ENCODE measurements at places on chromosomes 11 and 22.

DNA sequence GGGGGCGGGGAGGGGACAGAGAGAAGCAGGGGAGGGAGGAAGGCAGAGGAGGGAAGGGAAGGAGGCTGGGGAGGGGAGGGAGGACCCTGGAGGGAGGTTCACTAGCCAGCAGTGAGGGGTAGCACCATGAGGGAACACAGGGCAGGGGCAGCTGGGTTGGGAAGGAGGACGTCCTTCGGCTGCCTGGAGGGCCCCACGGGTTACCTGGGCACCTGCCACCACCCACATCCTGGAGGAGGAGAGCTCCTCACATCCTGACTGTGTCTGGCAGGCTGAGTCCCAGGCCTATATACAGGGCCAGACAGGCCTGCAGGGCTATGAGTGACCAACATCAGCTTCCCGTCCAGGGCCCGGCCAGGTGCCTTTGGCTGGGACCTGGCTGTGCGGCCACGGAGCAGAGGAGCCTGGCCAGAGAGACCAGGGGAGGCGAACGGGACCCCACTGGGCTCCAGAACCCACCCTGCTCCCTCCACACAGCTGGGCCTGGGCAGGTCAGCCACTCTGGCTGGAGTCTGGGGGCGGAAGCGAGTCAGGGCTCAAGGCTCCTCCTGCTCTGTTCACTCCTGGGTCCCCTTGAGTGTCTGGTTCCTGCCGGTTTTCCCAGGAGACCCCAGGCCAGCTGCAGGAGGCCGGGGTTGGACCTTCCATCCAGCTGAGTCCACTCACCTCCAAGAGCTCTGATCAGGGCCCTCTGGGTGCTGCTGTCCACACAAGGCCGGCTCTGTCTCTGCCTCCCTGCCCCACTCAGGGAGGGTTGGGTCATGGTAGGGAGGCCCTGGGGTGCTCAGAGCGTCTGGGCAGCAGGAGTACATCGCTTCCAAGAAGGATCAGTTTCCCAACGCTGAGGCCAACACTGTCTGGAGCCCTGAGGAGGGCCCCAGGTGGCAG is 677.7 kb downstream of the BRD1 start:
- no peak for DNase-seq

DNA sequence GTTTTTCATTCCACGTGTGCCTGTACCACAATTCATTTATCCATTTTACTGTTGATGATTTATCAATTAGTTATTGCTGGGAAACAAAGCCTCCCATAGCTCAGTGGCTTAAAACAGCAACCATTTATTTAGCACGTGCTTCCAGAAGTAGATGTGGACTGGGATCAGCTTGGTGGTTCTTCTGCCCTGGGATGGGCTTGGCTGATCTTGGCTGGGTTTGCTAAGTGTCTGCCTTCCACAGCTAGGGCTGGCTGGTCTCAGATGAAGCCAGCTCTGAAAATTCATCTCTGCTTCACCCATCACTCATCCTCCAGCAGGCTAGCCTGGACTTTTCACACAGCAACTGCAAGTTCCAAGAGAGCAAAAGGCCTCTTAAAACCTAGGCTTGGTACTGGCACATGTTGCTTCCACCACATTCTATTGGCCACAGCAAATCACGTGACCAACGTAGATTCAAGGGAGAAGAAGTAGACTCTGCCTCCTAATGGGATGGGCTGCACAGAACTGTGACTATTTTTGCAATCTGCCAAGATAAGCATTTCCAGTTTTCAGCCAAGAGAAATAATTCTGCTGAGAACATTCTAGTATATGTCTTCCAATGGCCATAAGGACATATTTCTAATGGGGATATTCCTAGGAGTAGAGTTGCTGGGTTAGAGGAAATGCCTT is 124.9 kb downstream of the MN1 start:
- DNase-seq: no peak

- peak; percentile 37 for DNase-seq
These were observed at the start of gene CNIH2 for GRCh38 chr11:66277471-66278362. TSS of gene CNIH2 (plus strand) at chr11:66278175. CDS start at chr11:66278457, 282 bp downstream.

DNA sequence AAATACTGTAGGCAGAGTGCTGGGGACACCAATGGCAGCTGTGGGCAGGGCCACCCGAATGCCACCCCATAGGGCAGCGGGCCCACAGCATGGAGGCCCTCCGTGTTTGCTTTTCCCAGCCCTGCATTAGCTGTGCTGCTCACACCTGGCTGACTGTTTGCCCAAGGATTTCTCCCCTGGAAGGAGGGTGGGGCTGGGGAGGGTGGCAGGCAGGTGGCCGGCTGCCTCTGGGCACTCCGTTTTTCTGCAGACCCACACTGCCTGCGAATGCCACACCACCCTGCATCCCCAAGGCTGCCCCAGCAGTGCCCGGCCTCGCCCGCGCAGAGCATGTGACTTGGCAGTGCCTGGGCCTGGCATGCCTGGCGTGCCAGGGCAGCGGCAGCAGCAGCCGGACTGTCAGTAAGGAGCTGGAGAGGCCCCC is 19.6 kb downstream of the DAGLA start:
- no peak for DNase-seq

DNA sequence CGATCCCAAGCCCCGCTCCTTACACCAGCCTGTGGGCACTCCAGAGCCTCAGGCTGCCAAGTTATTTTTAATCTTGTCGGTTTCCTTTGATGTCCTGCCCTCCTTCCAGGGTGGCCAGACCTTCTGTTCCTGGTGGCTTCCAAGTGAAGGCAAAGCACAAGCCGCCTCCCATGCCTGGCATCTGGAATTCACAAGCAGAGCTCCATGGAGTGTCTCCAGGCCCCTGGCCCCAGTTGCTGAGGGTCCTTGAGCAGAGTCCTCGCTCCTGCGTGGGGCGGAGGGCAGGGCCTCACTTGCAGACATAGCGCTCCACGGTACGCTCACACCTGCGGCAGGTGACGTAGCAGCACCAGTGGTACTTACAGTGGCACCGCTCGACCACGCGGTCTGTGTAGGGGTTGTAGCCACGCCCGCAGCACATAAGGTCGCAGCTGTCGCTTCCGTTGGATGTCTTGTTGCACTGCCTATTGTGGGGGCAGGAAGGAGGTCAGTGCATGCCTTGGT is 19.5 kb downstream of the WNT11 start:
- no peak for DNase-seq

DNA sequence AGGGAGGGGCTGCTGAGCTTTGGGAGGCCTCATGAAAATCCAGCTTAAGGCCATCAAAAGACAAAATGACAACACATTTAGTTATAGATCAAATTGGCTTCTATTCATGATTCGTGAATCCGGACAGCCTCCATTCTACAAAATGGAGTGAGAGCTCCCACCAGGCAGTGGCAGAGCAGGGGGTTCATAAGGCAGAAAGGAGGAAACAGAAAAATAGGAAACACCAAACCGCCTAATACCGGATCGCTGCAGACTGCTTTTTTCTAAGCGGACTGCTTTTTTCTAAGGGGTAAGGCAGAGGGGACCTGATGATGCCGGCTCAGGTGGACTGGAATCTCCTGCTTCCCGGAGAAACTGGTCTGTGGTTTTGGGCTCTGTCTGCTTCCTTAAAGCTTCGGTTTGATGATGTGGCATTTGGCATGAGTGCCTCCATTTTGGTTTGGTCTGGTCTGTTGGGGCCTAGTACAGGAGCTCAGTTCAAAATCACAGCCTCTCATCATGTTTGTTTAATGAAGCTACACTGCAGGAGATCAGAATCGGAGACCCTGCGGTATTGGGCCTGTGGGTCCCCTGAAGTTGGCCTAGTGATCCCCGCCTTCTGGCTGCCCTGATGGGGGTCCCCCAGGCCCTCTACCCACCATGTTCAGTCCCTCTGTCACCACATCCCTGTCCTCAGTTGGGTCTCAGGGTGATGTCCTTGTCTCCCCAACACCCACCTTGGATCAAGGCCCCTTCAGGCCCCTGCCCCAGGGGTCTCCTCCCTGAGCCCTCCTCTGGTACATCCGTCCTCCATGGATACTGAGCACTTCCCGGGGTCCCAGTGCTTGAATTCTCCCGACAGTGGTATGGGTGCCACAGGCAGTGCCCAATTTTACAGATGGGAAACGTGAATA is 1.2 kb downstream of the ALDH3B1 start:
- DNase-seq: no peak

DNA sequence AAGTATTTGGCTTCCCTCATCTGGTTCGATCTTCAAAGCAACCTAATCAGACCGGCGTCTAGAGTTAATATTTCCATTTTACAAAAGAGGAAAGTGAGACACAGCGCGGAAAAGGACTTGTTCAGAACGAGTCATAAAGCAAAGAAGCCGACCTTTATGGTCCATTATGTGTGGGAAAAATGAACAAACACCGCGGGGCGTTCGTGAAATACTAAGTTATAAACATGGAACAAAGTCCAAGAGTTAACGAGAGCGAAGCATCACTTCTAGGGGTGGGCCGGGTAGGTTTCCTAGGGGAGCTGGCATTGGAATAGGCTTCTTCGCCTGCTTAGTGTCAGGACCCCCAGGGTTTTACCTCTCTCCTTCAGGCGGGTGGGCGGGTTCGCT is 575 bp downstream of the DUSP18 start:
- DNase-seq: no peak

GRCh38 chr11:7583248-7583647 is 69.4 kb downstream of the PPFIBP2 start:
- DNase-seq: no peak

- no peak for DNase-seq
These were observed 208.4 kb upstream of the TBCEL start for GRCh38 chr11:120815319-120816100.

GRCh38 chr11:12631651-12632050 is 42.6 kb upstream of the TEAD1 start:
- DNase-seq: no peak

DNA sequence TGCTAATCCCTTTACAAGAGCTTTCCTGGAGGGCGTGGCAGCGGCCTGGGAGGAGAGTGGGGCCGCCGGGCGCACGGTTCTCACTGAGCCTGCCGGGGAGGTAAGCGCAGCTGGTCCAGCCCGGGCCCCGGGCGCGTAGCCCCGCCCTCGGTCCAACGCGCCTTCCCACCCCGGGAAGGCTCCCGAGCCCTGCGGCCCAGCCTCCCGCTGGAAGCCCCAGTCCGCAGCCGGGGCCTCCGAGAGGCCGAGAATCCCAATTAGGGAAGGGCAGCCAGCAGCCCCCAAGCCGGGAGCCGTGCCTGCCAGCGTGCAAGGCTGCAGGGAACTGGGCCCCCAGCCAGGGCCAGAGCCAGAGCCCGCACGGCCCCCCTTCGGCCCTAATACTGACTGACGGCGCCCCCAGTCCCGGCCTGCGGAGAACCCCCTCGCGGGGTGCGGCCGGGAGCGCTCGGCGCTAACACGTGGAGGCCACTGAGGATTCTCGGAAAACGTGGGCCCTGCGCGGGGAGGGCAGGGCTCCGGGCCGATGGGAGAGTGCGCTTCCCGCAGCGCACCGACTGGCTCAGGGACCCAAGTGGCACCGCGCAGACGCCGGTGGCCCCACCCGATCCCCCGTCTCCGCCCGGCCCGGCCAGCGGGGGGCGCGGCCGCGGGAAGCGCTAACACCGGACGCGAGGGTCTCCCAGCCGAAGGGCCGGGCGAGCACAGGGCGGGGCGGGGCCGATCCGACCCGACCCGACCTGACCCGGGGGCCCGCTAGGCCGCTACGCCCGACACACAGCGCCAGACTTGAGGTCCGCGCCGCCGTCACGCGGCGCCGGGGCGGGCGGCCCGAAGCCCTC is 5.7 kb downstream of the ZFTA start:
- no peak for DNase-seq

DNA sequence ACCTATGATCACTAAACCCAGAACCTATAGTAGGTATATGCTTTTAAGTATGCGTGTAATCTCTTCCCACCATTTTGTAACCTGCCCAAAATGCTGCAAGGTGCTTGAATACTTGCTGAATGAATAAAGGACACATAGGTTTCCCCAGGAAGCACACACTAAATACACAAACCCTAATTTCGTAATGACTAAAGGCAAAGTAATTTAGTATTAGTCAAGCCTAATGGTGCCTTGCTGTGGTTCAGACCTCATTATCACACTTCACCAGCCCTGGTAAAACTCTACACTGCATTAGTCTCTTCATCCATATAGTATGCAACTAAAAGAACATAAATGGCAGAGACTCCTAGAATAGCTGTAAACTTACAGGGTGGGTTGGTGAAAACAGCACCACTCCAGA is 289.0 kb upstream of the PITPNB start:
- DNase-seq: no peak

DNA sequence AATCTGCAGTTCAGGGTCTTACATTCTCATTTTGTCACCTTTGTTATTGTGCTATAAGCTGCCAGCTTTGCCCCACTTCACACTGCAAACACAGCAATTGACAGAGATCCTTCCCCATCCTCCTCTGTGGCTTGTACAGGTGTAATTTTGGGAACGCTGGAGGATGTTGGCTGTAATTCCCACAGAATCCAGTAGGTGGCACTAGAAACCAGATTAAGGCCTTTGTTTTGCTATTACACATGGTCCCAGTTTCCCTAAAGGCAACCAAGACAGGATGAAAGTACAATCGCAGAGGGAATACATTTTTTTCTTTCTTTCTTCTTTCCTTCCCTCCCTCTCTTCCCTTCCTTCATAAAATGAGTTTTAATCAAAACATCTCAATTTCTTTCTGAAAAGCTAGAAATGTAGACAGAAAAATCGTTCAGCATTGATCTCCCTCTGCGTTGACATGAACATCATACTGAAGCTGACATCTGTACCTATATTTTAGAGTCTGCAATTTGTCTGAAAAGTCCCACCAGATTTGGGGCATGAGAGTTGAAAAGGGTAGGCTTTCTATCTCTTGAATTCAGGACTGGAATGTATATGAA is 21.3 kb upstream of the NELL1 start:
- no peak for DNase-seq

DNA sequence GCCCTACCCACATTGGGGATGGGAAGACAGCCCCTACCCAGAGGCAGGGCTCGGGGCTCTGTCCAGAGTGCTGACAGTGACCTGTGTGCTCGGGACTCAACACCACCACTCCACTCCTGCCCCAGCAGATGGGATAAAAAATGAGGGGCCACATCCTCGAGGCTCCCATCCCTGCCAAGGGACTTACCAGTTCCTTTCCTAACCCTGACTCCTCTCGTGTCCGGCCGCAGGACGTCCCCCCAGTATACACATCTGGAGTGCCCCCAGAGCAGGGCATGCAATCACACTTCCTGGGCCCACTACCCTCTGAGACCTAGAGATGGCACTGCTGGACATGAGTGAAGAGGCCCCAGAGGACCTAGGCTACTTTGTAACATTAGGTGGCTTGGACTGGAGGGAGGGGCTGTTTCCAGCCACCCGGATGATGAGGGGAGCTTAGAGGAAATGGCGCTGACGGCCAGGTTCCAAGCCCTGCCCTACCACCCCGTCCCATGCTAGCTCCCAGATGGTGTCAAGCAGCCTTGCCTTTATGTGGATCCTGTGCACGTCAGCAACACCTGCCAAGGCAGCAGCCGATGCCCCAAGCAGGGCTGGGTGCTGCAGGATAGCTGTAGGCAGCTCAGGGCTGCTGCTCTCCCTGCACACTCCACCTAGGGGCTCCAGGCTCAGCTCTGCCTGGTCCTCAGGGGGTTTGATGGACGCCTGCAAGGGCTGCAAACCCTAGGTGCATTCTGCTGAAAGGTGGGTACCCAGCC is 86.6 kb downstream of the DGCR2 start:
- no peak for DNase-seq
